ENCODE measurements at places on chromosomes 13 and 19.

DNA sequence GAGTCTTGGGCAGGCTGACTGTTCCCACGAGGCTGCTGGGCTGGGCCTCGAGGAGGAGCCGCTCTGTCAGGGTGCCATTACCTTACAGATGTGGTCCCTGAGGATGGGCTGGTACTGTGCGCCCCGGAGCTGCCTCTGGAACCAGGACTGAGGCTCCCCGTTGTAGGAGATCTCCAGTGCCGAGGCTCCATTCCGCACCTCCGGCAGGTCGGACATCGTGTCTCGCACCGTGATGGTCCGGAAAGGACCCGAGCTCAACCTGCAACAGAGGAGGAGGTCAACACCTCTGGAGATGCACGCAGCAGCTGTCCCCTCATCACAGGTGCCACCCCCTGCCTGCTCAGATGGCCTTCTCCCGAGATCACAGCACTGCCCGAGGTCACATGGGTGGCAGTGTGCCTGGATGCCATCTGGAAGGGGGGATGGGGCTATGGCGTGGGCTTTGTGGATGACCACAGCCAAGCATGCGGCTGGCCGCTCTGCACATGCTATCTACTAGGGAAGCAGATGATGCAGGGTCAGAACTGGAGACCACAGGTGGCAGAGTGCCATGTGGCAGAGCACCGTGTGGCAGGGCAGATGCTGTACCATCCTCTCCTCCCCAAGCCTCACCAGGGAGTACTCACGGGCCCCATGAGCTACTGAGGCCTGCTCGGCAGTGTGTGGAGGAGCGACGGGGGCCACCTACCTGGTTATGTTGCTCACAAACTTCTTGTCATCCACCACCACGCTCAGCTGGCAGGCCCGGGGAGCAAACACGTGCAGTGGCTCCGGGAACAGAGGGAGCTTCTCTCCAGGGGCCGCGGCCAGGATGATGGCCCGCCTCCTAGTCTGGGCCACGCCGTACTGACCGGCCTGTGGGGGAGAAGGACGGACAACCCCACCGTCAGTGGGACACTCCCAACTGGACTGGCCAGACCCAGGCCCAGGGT is 18.3 kb upstream of the EIF3G start:
- DNase-seq = no peak

DNA sequence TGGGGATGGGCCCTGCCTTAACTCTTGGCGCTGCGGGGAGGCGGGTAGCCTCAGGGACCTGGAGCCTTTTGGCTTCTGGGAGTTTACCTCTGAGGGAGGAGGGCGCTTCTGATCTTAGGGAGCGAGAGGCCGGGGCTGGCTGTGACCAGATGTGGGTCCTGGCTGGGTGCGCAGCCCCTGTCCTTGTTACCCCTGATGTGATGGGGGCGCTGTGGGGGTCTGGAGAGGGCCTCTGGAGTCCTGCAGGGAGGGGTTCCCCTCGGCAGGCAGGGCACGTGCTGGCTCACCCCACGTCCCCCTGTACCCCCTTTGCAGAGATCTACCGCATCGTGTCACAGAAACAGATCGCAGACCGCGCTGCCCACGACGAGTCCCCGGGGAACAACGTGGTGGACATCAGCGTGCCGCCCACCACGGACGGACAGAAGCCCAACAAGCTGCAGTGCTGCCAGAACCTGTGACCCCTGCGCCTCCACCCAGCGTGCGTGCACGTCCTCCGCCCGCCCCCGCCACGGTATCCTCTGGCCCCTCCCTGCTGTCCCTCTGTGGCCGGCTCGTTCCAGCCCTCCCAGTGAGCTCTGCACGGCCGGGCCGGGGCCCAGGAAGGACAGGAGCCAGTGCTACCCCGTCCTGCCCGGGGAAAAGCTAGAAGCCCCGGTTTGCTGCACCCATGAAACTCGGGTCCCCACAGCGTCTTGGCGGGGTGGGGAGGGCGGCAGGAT is 9.8 kb upstream of the MARCHF2 start:
- DNase-seq = no peak

- DNase-seq = no peak
Measured at GRCh38 chr13:20803180-20803965, 29.6 kb upstream of the EEF1AKMT1 start.

GRCh38 chr19:28075229-28075628 is 1137.7 kb downstream of the UQCRFS1 start:
- no peak for DNase-seq

GRCh38 chr13:40980461-40980860 is 38.7 kb downstream of the ELF1 start:
- DNase-seq = no peak

DNA sequence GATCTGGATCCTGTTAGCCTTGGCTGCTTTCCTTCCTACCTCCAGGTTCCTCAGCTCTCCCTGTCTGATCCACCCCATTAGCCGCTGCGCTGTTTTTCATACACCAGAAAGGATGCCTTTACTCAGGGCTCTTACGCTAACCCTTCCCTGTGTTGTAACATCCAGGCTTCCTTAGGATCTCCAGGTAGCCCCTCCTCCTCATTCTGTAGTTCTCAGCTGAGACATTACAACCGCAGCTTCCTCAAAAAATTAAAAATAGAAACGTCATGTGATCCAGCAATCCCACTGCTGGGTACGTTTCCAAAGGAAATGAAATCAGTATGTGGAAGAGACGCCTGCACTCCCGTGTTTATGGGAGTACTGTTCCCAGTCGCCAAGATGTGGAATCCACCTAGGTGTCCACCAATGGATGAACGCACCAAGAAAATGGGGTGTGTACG is 18.4 kb upstream of the MYADM start:
- no peak for DNase-seq
